ENCODE measurements at places on chromosomes 2 and 18. TPM values are rescaled to one million over a fixed set of nuclear protein-coding genes. Genes with fewer than 3 reads are reported as not detected.

- no peak for DNase-seq
- no peaks in the 10 kb centered on the region for H3K36me3 ChIP-seq
- peak overlapping the region; percentile 58 for H3K27ac ChIP-seq
Measured at GRCh38 chr2:48480526-48480925, 49.4 kb upstream of the STON1 start.

GRCh38 chr2:10550206-10551001 is 102.3 kb upstream of the ODC1 start:
- no peak for DNase-seq
- no peaks in the 10 kb centered on the region for H3K4me1 ChIP-seq
- H3K27ac ChIP-seq, result no peak overlapping the region
- H3K36me3 ChIP-seq, result no peaks in the 10 kb centered on the region
- no peak overlapping the region for H3K4me3 ChIP-seq

DNA sequence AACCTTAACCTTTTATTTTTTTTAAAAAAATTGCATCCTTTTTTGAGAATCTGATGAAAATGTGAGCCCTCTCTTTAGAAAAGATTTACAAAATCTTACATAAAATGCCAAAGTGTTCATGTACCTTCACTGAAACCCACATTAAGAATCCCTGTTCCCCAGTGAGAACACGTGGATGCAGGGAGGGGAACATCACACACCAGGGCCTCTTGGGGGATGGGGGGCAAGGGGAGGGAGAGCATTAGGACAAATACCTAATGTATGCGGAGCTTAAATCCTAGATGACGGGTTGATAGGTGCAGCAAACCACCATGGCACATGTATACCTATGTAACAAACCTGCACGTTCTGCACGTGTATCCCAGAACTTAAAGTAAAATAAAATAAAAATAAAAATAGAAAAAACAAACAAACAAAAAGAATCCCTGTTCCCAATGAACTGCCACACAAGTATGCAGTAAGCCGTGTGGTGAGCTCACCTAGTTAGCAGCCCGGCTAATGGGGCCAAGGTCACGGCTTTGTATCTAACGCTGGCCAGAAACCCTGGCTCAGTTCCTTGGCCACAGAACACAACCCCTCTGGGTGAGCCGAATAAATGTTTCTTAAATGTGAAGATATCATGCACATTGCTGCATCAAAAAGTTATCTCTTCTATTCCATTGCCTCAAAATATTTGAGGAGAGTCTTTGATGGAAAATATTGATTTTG is 41.4 kb downstream of the CHST9 start:
- H3K4me1 ChIP-seq, result no peaks in the 10 kb centered on the region
- no peaks in the 10 kb centered on the region for H3K27me3 ChIP-seq
- H3K4me3 ChIP-seq, result no peak overlapping the region
- H3K27ac ChIP-seq, result no peak overlapping the region
- no peaks in the 10 kb centered on the region for H3K36me3 ChIP-seq

TFPI gene
- 53.3 TPM for total RNA-seq

GRCh38 chr2:46846536-46846935 is 69.1 kb downstream of the MCFD2 start:
- H3K27ac ChIP-seq, result peak overlapping the region; percentile 96
- no peak for DNase-seq
- H3K27me3 ChIP-seq, result no peaks in the 10 kb centered on the region
- peaks cover 51% of the 10 kb centered on the region for H3K4me1 ChIP-seq
- H3K4me3 ChIP-seq, result no peak overlapping the region
- H3K36me3 ChIP-seq, result no peaks in the 10 kb centered on the region

CCL20 gene
- total RNA-seq, result not detected

GRCh38 chr18:44859263-44859662 is 178.6 kb downstream of the SETBP1 start:
- H3K27ac ChIP-seq, result no peak overlapping the region
- no peak for DNase-seq
- no peak overlapping the region for H3K4me3 ChIP-seq

GRCh38 chr18:56036741-56037140 is 448.7 kb upstream of the TCF4 start:
- no peaks in the 10 kb centered on the region for H3K4me1 ChIP-seq
- no peak overlapping the region for H3K27ac ChIP-seq
- H3K27me3 ChIP-seq, result no peaks in the 10 kb centered on the region
- H3K4me3 ChIP-seq, result no peak overlapping the region
- H3K36me3 ChIP-seq, result no peaks in the 10 kb centered on the region
- no peak for DNase-seq

DNA sequence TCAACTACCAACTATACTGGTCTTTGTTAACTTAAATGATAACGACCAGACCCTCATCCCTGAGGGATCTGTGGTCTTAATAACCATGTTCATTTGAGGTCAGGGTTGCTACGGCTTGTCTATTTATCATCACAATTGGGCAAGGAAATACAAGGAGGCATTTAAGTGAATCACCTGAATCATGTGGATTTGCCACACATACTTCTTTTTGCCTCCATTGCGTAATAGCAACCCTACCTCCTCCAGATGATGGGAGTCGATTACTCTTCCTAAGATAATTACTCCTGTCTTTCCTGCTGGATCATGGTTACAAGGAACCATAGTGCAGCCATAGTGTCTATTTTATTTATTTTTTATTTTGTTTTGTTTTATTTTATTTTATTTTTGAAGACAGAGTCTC is 42.2 kb downstream of the TAF4B start:
- H3K4me1 ChIP-seq, result no peaks in the 10 kb centered on the region
- H3K27ac ChIP-seq, result no peak overlapping the region
- no peak overlapping the region for H3K4me3 ChIP-seq
- DNase-seq, result no peak
- H3K36me3 ChIP-seq, result no peaks in the 10 kb centered on the region

EFEMP1 gene
- total RNA-seq, result 282 TPM

- H3K27me3 ChIP-seq, result no peaks in the 10 kb centered on the region
- H3K4me1 ChIP-seq, result no peaks in the 10 kb centered on the region
- no peak overlapping the region for H3K27ac ChIP-seq
- no peaks in the 10 kb centered on the region for H3K36me3 ChIP-seq
Measured at GRCh38 chr2:168667156-168667555, 135.3 kb upstream of the NOSTRIN start.

DNA sequence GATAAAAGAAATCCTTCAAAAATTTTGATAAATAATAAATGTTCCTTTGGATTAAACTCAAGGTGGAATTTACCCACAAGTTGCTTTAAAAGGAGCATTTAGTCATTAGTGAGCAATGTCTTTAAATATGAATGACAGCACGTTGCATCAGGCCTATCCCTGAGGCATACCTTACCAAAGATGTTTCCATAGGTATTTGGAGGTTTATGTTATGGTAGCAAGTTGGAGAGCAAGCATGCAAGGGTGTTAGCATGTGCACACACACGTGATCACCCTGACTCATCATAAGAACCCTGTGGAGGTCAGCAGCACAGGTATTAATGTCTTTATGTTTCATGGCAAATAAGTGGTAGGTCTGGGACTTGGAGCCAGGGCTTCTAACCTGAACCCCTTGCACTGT is 159.9 kb downstream of the ACTR3 start:
- no peaks in the 10 kb centered on the region for H3K36me3 ChIP-seq
- H3K27me3 ChIP-seq, result no peaks in the 10 kb centered on the region
- no peak for DNase-seq
- H3K27ac ChIP-seq, result no peak overlapping the region
- H3K4me3 ChIP-seq, result no peak overlapping the region
- H3K4me1 ChIP-seq, result no peaks in the 10 kb centered on the region

DNA sequence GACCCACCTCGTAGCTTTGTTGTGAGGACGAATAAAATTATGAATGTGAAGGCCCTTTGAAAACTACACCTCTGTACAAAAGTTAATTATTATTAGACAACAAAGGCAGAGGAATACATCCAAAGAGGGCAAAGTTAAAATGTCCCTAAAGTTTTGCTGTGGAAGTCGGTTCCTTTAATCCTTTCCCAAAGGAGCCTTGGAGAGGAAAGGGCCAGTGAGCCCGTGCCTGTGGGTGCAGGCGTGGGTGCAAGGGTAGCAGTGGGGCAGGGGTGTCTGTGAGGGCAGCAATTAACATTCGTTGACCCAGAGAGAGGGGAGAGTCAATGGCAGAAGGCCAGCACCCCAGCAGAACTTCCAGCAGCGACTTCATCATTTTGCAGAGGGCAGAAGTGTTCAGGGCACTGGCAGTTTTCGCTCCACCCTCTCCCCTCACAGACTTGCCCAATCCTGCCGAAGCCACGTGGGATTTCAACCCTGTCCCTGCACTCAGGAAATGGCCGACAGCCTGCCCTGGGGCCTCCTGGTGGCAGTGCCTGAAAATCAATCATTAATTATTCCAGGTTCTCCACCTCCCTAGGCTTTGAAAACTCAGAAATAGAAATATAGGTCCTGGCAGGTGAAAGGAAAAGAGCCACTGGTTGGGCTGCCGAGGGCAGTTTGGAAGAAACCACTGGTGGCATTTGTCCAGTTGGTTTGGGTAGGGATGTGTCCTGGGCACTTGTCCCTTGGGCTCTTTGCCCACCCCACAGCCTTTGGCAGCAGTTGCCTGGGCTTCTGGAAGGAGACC is 4.2 kb upstream of the PAX8 start:
- no peaks in the 10 kb centered on the region for H3K36me3 ChIP-seq
- DNase-seq, result no peak
- no peak overlapping the region for H3K27ac ChIP-seq
- peaks cover 2% of the 10 kb centered on the region for H3K4me1 ChIP-seq
- H3K4me3 ChIP-seq, result no peak overlapping the region

DNA sequence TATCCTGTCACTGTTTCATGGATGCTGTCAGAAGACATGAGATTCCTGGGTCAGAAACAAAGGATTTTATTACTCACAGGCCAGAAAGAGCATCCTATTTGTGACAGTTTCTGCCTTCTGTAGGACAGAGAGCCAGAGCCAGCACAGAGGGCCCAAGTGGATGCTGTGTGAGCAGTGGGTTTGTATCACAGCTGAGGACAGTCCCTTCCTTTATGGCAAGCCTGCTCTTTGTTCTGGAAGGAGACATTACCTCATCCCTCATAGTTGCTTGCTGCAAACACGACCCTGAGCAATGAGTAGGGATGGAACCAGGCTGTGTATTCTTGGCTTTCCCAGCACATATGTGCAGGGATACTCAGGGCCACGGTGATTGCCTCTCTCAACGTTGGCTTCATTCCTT is 41.6 kb downstream of the ARHGEF4 start:
- H3K36me3 ChIP-seq, result no peaks in the 10 kb centered on the region
- H3K4me3 ChIP-seq, result no peak overlapping the region
- no peak for DNase-seq

DNAH6 gene
- 2.5 TPM for total RNA-seq
